ENCODE measurements at places on chromosomes 3 and 15. TPM values are rescaled to one million over a fixed set of nuclear protein-coding genes. Genes with fewer than 3 reads are reported as not detected.

The TMF1 gene
- 9.2 TPM for polyA plus RNA-seq

The REC114 gene
- not detected for polyA plus RNA-seq

The KBTBD13 gene
- not detected for polyA plus RNA-seq

The GP5 gene
- 0.09 TPM for polyA plus RNA-seq

The HCLS1 gene
- 47.8 TPM for polyA plus RNA-seq

The GOLGA6D gene
- not detected for polyA plus RNA-seq
